ENCODE measurements at places on chromosomes 7 and 10.

DNA sequence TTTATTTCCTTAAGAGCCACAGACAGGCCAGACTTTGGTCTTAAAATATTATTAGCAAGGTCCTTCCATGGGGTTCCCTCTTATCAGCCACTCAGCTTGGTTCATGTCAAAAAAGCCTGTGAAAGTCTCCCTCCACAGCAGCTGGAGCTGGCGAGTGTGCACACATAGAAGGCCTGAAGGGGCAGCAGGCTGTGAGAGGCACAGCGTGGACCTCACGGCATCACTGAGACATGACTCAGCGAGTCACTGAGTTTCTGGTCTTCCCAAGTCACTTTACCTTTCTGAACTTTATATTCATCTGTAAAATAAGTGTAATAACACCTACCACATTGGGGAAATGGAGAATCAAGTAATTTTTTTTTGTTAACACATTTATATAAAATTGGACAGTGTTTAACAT is 8.7 kb downstream of the TAF3 start:
- DNase-seq = no peak

- DNase-seq = no peak
These were observed 50.3 kb upstream of the GSAP start for GRCh38 chr7:77466450-77466849.

GRCh38 chr10:16458166-16458955 is 21.6 kb downstream of the PTER start:
- DNase-seq = no peak

DNA sequence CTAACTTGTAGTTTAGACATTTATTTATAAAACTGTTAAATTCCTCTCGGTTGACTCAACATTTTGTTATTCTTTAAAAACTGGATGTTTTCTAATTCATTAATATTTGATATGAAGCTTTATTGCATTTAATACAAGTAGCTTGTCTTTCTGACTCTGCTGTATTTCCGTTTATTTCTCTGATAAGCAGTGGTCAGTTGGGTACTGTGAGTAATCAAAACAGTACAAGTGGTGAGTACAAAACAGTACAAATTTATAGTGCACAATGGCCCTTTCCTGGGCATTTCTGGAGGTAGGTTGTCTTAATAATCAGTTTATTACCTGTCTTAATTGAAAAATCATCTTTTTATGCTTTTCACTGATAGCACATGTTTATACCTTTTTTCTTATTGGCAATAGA is 182.7 kb downstream of the CCSER2 start:
- no peak for DNase-seq

GRCh38 chr10:77974396-77975074 is 48.0 kb upstream of the DLG5 start:
- DNase-seq = no peak

All from stimulated activated CD8-positive, alpha-beta memory T cell treated with anti-CD3 and anti-CD28 coated beads, Interleukin-4, amount 100 ng/mL, for 1 hour (primary cell).